ENCODE measurements at places on chromosomes 13 and 19. TPM values are rescaled to one million over a fixed set of nuclear protein-coding genes. Genes with fewer than 3 reads are reported as not detected.

GRCh38 chr13:55627221-55627620 lies 1513.5 kb upstream of the PRR20A start:
- no peak for DNase-seq

GRCh38 chr13:78054157-78054556 lies 135.5 kb upstream of the EDNRB start:
- DNase-seq: no peak

DNA sequence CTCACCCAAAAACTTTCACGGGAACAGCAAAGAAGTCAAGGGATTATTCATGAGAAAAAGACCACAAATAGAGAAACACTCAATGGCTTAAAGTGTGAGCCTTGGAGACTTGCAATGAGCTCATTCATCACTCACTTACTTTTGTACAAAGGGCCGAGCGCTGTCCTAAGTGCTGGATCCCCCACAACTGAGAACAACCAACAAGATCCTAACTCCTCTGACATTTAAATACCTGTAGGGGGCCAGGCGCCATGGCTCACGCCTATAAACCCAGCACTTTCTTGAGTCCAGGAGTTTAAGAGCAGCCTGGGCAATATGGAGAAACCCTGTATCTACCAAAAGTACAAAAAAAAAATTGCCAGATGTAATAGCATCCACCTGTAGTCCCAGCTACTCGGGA lies 29.4 kb upstream of the ZNF507 start:
- DNase-seq: no peak

DNA sequence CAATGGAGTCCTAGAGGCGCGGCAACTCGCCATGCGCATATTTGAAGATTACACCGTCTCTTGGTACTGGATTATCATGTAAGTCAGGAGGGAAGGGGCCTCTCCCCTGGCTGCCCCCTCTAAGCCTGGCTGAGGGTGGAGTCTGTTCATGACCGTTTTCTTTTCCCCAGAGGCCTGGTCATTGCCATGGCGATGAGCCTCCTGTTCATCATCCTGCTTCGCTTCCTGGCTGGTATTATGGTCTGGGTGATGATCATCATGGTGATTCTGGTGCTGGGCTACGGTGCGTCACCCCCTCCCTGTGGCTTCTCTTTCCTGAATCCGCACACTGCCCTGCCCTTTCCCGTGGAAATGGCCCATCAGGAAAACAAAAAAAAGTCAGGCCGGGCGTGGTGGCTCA lies 6.5 kb downstream of the SLC44A2 start:
- no peak for DNase-seq

GRCh38 chr19:40216013-40216776 lies 2.0 kb downstream of the TTC9B start:
- no peak for DNase-seq

DNA sequence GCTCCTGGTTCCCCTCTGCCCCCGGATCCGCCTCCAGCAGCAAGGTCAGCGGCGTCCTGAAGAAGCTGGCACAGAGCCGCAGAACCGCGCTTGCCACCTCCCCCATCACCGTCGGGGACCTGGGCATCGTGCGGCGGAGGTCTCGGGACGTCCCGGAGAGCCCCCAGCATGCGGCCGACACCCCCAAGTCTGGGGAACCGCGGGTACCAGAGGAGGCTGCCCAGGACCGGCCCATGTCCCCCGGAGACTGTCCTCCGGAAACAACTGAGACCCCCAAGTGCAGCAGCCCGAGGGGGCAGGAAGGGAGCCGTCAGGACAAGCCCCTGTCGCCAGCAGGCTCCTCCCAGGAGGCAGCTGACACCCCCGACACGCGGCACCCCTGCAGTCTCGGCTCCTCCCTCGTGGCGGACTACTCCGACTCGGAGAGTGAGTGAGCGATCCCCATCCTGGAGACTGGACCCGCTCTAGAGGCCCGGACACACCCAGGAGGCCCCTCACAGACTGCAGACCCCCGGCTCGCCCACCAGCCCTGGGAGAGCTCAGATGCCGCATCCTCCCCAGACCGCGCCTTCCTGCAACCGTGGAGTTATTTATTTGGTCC lies 1.6 kb upstream of the MRI1 start:
- DNase-seq: no peak

DNA sequence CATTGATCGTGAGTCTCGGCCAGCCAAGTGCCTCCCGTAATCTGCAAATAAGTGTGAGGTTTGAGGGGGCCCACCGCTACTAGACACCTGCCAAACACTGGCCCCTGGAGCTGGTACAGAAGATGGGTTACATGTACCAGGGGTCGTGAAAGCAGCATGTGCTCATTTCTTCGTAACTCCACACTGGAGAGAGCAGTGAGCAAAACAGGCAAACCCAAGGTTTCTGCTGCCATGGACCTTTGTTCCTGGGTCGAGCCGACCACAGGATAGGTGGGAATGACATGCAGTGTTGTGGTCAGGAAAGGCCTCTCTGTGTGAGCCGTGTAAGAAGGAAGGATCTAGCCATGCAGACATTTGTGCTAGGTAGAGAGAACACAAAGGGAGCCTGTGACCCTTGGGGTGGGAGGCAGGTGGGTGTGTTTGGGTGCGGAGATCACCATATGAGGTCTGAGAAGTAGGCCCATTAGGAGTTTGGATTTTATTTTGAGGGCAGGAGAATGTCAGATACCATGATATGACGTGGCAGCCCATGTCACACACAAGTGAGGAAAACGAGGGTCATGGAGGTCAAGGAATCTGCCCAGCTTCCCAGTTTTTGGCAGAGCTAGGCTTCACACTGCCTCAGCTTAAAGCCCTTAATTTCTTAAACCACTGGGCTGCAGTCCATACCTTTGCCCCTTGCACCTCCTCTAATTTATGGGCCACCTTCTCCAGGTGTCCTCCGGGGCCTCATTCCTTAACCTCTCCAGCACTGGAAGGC lies 919 bp downstream of the GTF3A start:
- DNase-seq: no peak

GRCh38 chr19:6800991-6801484 lies 28.5 kb downstream of the VAV1 start:
- DNase-seq: no peak

DNA sequence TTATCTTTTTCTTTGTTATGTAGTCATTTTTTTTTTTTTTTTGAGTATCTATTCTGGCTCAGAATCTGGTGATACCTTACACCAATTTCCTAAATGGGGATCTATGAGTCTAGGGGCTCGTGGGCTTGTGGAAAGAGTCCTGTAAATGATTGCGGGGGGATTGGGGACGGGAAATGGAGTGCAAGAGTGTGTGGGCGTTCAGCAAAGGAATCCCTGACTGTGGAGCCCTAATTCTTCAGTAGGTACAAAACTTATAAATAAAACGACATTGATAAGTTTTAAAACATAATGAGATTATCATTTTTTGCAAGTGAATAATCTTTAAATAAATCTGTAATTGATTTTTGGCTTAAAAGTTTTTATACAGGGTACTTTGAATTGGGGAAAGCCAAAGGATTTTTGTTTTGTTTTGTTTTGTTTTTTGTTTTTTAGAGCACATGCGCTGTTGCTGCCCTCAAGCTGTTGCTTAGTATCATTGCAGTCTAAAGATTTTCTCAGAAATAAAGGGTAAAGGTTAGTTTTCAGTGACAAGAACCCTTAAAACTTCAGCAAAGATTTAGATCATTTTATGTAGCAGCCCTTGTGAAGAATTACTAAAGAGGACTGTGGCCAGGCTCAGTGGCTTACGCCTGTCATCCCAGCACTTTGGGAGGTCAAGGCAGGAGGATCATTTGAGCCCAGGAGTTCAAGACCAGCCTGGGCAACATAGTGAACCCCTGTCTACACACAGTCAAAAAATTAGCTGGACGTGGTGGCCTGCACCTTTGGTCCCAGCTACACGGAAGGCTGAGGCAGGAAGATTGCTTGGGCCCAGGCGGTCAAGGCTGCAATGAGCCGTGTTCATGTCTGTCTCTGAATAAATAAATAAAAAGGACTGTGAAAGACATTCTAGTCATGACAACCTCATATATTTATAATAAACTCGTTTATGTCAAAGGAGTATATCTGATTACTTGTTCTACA lies 1.7 kb downstream of the ERCC5 start:
- DNase-seq: no peak

SRRM5 gene
- total RNA-seq: 0.38 TPM

- no peak for DNase-seq
Observed at GRCh38 chr19:4357095-4357797, 13.9 kb downstream of the MPND start.

- no peak for DNase-seq
Observed at GRCh38 chr13:65505941-65506340, 1724.2 kb downstream of the PCDH9 start.

GRCh38 chr19:30792561-30793505 lies 420.6 kb downstream of the ZNF536 start:
- DNase-seq: peak; percentile 49

VN1R2 gene
- not detected for total RNA-seq

- no peak for DNase-seq
Observed at GRCh38 chr19:9183000-9183399, 4.2 kb downstream of the OR7D2 start.

GRCh38 chr19:23779645-23780044 lies 21.0 kb upstream of the ZNF681 start:
- DNase-seq: no peak

GRCh38 chr19:35689836-35690235 lies 14.5 kb upstream of the ZBTB32 start:
- DNase-seq: no peak

PSG1 gene
- total RNA-seq: not detected

COG3 gene
- 16.5 TPM for total RNA-seq

DNA sequence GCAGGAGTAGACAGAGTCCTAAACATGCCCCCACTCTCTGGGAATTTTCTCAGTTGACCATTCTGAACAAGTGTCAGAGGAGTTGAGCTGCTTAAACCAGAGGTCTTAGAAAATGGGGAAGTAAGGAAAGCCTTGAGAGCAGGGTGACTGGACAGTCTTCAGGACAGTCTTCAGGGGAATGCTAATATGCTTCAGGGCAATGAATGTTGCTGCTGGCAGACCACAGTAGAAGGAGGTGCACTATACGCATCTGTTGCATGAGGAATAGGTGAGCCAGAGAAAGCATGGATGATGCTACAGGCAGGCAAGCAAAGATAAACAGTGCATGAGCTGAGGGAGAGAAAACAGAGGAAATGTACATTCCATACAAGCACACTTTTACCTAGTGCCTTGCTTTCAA lies 196.6 kb upstream of the GPR12 start:
- no peak for DNase-seq

GRCh38 chr19:57192993-57193392 lies 1.7 kb downstream of the ZNF264 start:
- no peak for DNase-seq

FFAR1 gene
- total RNA-seq: not detected

DNA sequence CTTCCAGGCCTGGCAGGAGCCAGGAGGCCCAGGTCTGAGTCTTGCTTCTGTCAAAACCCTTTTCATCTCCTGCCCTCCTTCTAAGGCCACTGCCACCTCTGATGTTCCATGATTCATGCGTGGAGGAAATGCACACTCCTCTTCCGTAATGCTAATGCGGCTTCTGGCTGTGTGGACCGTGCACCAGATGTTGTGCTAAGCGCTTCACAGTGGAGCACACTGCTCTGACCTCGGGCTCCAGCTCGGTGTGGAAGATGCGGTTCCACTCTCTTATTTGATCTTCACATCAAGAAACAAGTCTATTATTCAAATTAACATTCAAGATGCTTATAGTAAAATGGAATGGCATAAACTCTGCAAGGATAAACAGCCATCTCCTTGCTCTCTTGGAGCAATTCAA lies 629.2 kb downstream of the UQCRFS1 start:
- no peak for DNase-seq

DNA sequence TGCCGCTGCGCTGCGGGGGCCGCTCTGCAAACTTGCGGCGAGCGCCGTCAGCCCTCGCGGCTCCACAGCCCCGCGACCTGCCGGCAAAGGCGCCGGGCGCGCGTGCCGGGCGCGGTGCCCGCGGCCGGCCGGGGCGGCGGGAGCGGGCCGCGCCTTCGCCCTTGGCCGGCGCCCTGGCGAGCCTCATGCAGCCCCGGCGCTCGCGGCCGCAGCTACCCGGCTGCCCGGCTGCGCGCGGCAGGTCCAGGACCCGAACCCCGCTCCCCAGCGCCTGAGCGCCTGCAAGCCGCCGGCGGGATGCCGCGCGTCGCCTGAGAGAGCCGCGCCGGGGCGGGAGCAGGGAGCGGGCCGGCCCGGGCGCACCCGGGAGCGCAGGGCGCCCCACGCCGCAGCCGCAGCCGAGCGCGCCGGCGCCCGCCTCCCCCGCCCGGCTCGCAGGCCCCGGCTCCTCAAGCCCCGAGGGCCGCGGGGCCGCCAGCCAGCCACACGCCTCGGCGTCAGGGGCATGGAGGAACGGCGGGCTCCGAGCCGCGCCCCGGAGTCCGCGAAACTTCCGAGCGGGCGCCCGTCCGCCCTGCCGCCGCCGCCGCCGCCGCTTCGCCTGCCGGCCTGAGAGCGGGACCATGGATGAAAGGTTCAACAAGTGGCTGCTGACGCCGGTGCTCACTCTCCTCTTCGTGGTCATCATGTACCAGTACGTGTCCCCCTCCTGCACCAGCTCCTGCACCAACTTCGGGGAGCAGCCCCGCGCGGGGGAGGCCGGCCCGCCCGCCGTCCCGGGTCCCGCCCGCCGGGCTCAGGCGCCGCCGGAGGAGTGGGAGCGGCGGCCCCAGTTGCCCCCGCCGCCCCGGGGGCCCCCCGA lies 564 bp downstream of the HS6ST3 start:
- DNase-seq: no peak

GRCh38 chr13:28586439-28587173 lies 72.3 kb upstream of the POMP start:
- no peak for DNase-seq

DNA sequence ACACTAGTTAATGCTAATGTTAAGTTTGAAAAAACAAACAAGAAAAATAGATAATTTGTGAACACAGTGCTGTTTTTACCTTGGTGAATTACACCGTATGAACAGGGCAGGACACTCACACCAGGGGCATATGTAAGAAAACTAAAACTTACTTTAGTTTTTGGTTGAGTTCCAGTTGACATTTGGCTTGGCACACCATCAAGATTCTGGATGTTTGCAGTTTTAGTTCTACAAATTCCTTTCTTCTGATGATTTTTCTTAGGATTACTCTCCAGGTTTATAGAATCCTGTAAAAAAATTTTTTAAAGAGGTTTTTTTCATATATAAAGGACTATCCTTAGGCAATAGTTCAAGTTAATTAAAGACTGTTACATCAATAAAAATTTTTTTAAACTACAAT lies 238.5 kb upstream of the STARD13 start:
- no peak for DNase-seq

- no peak for DNase-seq
Observed at GRCh38 chr13:22594041-22594440, 586.7 kb upstream of the SGCG start.

DNA sequence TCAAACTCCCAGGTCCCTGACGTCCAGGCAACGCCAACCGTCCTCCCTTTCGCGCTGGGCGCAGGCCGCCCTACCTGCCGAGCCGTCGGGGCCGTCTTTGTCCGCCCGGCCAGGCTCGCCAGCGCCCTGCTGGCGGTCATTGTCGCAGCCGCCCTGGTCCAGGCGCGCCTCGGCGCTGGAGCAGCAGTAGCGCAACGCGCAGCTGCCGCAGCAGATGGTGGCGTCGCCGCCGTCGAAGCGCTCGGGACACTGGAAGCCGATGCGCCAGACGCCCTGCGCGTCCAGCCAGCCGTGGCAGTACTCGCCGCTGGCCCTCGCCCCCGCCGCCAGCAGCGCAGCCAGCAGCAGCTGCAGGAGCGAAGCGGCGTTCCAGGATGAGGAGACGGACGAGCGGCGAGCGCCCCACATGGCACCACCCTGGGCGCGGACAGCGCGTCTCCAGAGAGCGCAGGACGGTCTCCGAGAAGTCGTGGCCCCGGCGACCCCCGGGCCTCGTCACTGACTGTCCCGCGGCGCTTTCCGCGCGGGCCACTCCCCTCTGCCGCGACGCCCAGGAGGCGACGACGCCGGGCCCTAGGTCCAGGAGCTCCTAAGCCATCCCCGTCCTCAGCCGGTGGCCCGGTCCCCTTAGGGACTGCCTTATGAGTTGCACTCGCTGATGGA lies 1.1 kb downstream of the SHISA2 start:
- no peak for DNase-seq

SERPINE3 gene
- total RNA-seq: not detected

NOVA2 gene
- total RNA-seq: 5.9 TPM
